ENCODE measurements at places on chromosomes 16 and 17.
A peak's percentile ranks its signal among the peaks of the same experiment; 100 is the strongest.

- DNase-seq: no peak
Measured at GRCh38 chr16:7703672-7704071, 371.0 kb downstream of the RBFOX1 start.

DNA sequence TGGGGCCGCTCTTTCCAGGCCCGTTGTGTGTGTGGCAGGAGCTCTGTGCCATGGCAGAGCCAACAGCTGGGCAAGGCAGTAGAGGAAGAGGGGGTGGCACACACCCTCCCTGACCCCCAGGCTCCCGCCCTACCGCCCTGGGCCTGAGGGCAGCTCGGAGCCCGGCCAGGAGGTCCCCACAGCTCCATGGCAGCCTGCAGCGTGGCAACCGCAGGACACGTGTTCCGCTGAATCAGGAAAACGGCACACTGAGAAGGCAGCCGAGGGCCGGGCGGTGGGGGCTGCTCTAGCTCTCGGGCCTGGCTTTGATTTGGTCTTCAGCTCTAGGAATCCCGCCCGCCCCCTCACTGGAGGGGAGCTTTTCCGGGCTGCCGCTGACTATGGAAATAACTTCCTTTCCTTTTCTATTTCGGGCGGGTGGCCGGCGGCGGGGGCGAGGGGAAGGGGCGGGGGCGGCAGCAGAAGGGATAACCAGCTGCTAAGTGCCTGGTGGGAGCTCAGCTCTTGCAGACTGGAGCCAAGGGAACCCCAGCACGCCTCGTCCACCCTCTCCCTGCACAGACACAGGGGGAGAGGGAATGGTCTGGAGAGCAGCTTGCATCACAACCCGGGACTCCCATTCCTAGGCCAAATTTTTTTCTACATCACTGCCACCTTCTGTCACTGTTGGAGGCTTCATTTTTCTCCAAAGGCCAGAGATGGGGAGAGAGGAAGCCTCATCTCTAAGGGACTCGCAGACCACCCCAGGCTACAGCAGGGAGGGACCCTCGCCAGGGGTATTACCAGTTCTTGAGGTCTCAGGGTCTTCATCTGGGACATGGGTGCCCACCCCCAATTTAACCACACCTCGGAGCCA, 24.8 kb upstream of the MRPS23 start:
- DNase-seq: peak; percentile 88

- no peak for DNase-seq
Measured at GRCh38 chr17:41837761-41838538, at the start of gene KLHL10. KLHL10 (plus strand) TSS chr17:41837825; CDS start chr17:41837933, 108 bp downstream.

DNA sequence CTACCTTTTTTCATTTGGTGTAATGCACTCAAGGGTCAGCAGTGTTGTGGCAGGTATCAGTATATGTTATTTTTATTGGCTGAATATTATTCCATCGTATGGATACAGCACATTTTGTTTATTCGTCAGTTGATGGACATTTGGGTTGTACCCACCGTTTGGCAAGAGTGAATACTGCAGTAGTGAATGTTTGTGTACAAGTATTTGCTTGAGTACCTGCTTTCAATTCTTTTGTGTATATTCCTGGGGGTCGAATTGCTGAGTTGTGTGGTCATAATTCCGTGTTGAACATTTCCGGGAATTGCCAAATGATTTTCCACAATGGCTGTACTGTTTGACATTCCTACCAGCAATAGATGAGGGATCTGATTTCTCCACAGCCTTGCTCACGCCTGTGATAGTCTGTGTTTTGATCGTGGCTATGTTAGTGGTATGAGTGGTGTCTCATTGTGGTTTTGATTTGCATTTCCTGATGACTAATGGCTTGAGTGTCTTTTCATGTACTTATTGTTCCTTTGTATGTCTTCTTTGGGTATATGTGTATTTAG, 108.4 kb downstream of the OR1D5 start:
- DNase-seq: no peak

DNA sequence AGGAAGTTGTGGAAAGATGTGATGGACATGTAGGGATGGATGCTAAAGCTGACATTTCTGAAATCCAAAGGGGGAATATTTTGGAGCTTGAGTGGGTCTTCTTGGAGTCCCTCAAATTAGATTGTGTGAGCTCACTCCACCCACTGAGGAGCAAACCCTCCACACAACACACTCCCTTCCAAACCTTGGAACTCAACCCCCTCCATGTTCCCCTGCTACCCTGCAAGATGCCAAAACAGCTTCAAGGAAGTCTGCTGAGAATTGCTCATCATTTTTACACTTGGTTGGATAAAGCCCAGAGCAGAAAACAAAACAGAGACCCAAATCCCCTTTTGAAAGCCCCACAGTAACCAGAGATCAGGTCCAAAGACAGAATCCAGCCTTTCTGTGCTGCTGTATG, 103.3 kb upstream of the ERCC4 start:
- no peak for DNase-seq

- no peak for DNase-seq
Measured at GRCh38 chr16:2517954-2518605, 2.1 kb upstream of the AMDHD2 start.

GRCh38 chr16:59478838-59479237, 744.7 kb upstream of the GOT2 start:
- DNase-seq: no peak

DNA sequence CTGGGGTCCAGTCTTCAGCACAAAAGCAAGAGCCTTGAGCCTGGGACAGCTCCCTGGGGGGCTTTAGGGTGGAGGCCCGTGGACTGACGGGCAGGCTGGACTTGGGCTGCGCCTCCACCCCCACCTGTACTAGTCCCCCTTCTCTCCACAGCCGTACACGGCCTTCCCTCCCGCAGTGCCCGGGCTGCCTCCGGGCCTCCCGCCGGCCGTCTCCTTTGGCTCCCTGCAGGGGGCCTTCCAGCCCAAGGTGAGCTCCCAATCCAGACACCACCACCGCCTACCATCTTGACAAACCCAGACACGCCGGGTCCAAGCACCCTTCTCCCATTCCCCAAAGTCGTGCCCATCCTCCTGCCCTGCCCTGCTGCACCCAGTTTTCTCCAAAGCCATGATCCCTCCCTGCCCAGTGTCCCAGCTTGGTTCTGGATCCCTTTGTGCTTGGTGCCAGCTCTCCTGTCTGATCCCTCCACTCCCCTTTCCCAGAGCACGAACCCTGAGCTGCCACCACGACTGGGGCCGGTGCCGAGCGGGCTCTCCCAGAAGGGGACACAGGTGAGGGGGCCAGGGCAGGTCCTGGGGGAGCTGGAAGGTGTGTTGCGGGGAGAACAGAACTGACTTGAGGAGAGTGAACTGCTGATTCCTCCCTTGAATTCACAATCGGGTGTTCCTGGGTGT, 7.1 kb downstream of the FBRS start:
- DNase-seq: no peak

DNA sequence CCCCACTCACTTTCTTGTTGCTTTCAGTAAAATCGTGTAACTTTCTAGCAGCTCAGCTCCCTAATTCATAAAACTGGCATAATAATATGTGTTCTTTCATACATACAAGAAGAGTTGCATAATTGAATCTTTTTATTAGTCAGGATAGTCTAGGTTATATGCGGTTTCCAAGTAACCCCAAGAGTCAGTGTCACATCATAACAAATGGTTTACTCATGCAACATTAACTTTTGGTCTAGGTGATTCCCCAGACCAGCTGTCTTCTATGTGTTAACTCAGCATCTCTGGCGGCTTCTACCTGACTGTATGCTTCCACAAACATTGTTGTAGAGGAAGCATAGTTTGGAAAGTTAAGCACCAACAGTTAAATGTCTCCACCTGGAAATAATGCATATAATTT, 1000.4 kb downstream of the CDH11 start:
- DNase-seq: no peak

- no peak for DNase-seq
Measured at GRCh38 chr16:81879625-81880024, 100.5 kb downstream of the PLCG2 start.

- no peak for DNase-seq
Measured at GRCh38 chr17:14353861-14354474, 53.1 kb downstream of the HS3ST3B1 start.

- DNase-seq: no peak
Measured at GRCh38 chr16:79088971-79089370, 511.6 kb downstream of the MAF start.

GRCh38 chr16:67995423-67995822, 3.9 kb downstream of the DPEP2 start:
- no peak for DNase-seq

- DNase-seq: no peak
Measured at GRCh38 chr17:74742153-74742515, 5.1 kb downstream of the RAB37 start.

- no peak for DNase-seq
Measured at GRCh38 chr16:69830146-69830533, 68.0 kb downstream of the WWP2 start.

- no peak for DNase-seq
Measured at GRCh38 chr16:17125671-17126070, 345.1 kb downstream of the XYLT1 start.

DNA sequence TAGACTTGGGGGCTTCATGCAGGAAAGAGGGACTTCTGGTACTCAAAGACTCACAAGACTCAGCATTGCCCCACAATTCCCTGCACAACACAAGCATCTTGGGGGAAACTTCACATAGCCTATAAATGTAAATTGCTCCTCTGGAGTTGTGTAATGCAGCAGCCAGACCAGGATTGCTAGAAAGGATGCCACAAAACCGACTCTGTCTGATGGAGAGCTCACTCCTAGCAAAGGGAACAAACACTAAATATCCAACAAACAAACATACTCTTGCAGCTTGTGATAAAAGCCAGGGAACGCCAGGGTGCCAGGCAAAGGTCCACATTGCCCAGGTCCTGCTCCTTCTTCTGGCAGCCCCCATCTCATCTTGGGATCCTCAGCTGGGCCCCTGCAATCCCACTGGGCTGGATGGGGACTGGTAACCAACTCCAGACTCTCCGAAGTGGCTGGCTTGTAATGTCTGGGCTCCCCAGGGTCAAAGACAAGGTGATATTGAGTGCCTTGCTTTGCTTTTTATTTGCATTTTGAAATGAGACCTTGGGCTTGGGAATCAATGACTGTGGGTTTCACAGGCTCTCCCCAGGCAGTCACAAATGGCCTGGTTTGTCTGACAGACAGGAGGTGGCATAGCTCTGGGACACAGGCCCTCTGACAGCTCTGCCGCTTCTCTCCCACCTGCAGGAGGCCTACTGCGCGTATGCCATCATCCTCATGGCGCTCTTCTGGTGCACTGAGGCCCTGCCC, 15.3 kb downstream of the SLC13A2 start:
- no peak for DNase-seq

DNA sequence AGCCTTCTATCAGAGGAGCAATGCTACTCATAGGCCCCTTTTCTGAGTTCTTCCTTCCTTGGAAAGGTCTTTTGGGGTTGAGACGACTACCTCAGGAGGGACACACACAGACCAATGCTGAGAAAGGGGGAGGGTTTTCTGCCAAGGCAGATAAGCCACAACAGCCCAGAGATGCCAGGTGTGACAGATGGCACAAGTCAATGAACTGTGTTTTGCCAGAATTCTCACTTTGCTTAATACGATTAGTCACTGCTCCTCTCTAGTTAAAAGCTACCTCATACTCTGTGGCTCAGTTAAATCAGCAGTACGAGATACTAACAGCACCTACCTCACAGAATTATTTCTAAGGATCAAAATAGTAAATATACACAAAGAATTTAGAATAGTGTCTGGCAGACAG, 8.0 kb downstream of the BRD7 start:
- no peak for DNase-seq

GRCh38 chr16:30535106-30535776, 583 bp upstream of the ZNF747 start:
- no peak for DNase-seq

DNA sequence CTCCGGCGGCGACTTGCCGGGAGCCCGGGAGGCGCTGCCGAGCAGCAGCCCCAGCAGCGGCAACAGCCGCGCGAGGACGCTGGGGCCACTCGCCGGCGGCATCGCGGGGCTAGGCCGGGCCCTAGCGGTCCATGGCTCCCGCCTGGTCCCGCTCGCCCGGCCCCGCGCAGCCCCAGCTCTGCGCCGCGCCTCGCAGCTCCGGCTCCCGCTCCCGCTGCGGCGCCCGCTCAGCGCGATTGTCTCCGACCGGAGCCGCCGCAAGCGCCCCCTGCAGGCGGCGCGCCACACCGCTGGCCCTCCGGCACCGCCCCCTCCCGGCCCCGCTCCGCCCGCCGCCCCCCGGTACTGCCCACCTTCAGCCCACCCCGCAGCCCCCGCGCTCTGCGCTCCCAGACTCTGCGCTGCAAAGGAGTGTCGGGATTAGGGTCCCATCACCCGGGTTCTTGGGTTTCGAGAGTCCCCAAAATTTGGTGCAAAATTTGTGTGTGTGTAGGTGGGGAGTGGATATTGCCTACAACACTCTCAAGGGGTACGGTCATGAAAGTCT, at the start of gene FAM171A2:
Gene FAM171A2 (minus strand): TSS at position 241 of the 547 bp plus-strand sequence. CDS start 139 bp downstream, at position 102.
- DNase-seq: peak; percentile 47

- DNase-seq: no peak
Measured at GRCh38 chr16:2910441-2910969, 1.2 kb upstream of the FLYWCH1 start.

DNA sequence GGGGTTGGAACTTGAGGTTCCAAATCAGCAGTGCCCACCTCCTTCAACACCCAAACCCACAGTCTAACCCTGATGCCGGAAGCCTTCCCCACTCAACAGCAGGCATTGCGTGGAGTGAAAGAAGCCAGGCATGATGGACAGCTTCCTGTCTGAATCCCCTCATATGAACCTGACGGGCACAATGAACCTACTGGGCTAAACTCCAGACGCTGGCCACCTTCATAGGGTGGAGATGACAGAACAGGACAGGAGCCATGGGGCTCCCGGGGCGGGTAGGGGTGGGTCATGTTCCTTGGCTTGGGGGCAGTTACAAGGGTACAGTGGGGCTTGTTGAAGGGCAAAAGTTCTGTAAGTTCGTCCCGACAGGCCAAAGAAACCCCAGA, 460 bp upstream of the HSBP1 start:
- no peak for DNase-seq

- DNase-seq: no peak
Measured at GRCh38 chr16:11165349-11165748, 90.7 kb downstream of the SOCS1 start.

DNA sequence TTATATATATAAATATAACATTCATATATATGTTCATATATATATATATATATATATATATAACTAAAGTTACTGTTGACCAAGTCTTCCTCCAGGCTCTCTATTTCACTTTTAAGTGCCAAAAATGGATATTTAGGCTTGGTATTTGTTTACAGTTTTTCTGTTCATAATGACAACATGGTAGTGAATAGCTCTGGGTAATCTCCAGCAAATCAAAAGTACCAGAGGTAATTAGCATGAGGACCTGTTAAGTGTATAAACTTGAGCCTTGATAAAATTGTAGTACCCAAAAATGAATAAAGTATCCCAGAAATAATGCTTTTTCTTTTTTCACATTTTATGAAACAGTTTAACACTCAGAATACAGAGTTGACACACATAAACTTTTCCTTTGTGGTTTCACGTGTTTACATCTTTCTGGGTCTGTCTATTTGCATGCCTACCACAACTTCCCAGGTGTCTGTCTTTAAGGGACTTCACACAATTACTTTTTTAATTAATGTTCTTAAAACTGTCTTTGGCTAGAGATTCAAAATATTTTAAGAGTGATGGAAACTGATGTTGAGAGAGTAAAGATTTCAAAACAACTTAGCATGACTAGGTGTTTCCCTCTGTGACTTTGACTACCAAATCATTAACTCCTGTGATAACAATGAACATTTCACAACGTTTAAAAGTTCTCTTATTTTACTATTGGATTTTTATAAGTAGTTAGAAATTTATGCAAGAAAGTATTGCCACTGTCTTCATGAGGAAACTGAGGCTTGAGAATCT, 47.9 kb downstream of the RABEP1 start:
- DNase-seq: no peak

- DNase-seq: no peak
Measured at GRCh38 chr17:1232331-1232730, 37.9 kb upstream of the BHLHA9 start.

GRCh38 chr17:57408071-57408811, 151.9 kb downstream of the MSI2 start:
- DNase-seq: no peak
